ENCODE measurements at places on chromosomes 7 and 10.

DNA sequence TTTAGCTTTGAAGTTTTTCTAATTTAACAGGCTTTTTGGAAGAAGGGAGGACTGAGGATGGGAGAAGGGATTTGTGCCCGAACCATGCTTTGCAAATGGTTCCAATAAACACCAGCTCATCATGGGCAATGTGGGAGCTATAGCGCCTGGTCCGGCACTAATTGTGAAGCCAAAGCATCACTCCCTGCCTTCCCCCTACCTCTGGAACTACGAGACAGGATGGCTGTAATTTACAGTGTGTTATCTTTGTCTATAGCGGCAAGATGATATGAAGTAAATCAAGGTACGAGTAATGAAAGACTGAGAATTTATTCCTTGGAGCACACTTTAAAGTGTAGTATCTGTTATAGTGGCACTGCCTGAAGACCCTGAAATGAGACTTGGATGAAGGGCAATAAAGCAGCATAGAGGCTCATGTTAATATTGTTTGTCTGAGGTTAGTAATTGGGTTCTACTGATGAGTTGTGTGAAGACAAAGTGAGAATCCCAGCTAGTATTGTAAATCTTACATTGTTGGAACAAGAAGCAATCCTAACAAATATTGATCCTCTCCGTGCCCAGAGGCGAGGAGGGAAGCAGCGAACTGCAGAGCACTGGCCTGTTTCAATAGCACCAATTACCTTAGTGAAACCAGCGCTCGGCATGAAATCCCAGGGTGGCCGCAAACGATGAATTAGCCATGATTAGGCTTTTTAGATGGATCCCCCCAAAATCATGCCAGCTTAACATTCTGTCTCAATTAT is 507.1 kb downstream of the LRMDA start:
- ATAC-seq = no peak

DNA sequence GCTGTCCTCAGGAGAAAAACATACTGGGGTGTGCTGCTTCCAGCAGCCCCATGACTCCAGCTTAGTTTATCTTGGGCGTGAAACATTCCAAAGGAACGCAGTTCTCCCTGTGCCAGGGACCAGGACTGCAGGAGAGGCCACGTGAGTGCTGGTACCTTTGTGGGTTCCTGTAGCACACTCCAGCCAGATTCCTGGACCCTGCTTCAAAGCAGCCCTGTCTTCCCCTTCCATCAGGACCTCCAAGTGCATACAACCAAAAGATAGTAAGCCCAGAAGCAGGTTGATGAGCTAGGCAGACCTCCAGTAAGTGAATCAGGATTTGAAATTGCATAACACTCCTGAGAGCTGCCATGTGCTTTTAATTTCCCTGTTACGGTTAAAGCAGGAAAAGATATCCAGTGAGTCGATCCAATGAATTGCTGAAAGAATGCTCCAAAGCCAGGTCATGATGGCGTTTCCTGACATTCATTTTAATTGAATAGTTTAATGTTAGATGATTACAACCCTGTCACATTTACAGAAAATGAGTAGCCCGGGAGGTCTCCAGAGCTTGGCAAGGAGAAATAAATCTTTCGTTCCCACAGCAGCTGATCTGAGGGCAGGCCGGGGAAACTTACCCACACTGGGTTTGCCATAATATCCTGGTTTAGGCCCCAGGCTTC is 38.9 kb upstream of the CPXM2 start:
- no peak for ATAC-seq

GRCh38 chr7:156173748-156174353 is 361.6 kb upstream of the SHH start:
- no peak for ATAC-seq

GRCh38 chr7:98374285-98374680 is 26.6 kb downstream of the BAIAP2L1 start:
- no peak for ATAC-seq

DNA sequence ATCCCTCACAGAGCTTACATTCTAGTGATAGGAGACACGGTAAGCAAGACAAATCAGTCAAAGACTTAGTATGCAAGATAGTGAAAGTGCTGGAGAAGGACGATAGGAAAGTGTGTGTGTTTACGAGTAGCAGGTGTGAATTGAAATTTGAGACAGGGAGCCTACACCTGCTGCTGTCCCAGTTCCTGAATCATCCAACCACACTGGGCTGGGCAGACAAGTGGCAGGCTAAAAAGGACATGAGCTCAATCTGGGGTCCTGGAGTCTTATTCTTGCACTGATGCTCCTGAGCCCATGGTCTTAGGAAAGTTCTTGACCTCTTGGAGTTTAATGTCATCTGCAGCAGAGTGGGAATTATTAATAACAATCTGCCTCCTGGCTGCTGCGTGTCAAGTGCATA is 16.2 kb downstream of the RBP3 start:
- ATAC-seq = no peak

GRCh38 chr7:151825721-151826120 is 51.2 kb downstream of the PRKAG2 start:
- ATAC-seq = no peak

DNA sequence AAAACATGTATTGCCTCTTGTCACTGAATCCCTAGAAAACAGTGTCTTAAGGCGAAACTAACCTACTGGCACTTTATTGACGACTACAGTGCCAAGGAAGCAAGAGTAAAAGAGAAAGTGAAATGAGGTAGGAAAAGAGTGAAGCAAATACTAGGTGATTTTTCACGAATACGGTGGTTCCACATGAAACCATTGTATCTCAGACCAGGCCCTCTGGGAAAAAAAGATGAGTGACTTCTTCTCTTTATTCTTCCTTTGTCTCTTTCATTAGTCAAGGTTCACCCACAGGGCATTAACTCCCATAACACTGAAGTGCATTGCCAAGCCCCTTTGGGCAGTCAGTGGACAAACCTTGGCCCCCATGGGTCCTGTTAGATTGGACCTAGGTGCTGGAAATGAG is 16.2 kb upstream of the MACC1 start:
- no peak for ATAC-seq

- peak; percentile 91 for ATAC-seq
Measured at GRCh38 chr10:119686465-119687191, 35.4 kb downstream of the BAG3 start.

GRCh38 chr7:6403907-6404306 is 43.8 kb downstream of the DAGLB start:
- ATAC-seq = no peak

DNA sequence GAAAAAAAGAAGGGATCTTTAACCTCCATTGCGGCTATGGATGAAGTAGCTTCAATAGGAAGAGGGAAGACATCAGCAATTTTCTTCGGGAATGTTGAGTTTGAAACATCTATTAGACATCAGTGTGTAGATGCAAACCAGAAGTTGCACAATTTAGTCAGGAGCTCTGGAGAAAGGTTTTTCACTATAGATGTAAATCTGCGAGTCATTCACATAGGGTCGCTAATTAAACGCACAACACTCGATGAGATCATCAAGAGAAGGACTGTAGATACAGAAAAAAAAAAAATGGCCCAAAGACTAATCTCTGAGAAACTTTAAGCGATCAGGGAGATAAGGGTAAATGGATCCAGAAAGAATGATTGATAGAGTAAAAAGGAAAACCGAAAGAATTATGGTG is 61.7 kb upstream of the TES start:
- no peak for ATAC-seq

DNA sequence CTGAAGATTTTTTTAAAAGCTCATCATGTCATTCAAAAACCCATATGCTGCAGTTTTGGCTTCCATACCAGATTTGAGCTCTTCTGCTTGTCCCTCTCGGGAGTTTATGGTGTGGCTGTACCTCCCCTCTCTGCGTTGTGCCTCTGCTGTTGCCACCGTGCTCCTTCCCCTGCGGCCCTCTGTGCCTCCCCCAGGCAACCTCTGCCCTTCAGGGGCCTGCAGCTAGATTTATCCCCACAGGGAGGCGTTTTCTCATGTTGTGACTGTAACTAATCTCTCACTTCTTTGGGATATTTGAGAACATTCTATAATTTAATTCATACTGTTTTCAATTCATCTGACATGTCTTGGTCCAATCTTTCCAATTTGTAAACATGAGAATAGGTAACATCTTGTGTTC is 52.7 kb downstream of the TASOR2 start:
- no peak for ATAC-seq

GRCh38 chr10:89427629-89428028 is 13.3 kb downstream of the IFIT5 start:
- peak; percentile 79 for ATAC-seq

DNA sequence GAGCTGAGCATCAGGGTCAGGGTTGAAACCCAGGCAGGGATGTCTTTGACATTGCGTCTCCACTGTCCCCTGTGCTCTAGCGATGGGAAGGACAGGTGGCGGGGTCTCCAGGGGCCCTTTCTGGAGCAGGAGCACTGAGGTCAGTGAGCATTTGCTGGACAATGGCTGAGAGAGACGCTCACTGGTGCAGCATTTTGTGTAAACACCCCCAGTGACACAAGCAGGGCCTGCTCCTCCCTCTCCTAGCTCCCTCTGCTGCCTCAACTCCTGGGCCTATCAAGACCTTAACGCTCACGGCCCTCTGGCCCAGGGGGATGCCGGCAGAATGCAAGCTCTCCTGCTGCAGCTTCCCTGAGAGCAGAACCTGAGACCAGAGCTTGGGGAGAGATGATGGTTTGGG is 17.4 kb upstream of the INMT start:
- no peak for ATAC-seq

DNA sequence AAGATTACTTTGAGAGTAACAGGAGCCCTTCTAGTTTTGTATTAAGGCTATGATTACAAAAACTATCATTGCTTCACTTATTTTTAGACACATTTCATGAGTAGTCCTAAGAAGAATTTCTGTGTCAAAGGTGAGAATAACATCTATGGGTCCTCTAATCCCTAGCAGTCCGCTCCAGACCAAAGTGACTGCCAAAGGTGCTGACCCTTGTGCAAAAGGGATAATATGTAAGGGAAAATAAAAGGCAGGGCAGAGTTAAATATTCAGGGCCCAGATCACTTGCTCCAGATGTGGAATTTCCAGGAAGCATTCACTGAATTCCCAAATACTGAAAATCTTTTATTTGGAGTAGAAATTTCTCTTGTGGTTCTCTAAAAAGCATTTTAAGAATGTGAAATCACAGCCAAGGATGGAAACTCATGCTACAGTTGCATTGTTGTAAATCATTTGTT is 29.3 kb downstream of the RHOBTB1 start:
- peak; percentile 58 for ATAC-seq

DNA sequence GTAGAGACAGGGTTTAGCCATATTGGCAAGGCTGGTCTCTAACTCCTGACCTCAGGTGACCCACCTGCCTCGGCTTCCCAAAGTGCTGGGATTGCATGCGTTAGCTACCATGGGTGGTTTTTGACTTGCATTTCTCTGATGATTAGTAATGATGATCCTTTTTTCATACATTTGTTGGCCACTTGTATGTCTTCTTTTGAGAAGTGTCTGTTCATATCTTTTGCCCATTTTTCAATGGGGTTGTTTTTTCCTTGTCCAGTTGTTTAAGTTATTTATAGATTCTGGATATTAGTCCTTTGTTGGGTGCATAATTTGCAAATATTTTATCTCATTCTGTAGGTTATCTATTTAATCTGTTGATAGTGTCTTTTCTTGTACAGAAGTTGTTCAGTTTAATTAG is 4.3 kb upstream of the OR13A1 start:
- ATAC-seq = no peak

- no peak for ATAC-seq
Measured at GRCh38 chr7:91949221-91950009, 8.8 kb downstream of the AKAP9 start.

GRCh38 chr7:151398446-151399304 is 11.2 kb downstream of the WDR86 start:
- ATAC-seq = no peak

DNA sequence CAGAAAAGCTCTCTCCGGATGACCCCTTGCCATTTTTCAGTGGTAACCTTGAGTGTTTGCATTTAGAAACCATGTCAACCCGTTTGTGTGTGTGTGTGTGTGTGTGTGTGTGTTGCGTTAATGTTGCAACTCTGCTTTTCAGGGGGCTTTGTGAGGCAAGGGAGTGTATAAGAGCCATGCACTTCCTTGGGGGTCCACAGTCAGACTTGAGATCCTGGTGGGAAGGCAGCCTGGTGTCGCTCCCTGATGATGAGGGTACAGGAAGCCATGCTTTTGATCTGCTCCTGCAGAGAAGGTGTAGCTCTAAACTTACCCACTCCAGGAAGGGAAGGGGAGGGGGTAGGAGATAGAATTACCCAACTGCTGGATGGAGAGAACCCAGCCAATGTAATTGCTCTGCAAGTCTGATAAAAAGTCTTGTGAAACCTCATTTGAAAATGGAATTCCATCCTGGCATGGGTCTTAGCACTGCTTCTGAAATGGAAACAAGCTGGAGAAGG is 10.7 kb downstream of the GRK5 start:
- no peak for ATAC-seq

DNA sequence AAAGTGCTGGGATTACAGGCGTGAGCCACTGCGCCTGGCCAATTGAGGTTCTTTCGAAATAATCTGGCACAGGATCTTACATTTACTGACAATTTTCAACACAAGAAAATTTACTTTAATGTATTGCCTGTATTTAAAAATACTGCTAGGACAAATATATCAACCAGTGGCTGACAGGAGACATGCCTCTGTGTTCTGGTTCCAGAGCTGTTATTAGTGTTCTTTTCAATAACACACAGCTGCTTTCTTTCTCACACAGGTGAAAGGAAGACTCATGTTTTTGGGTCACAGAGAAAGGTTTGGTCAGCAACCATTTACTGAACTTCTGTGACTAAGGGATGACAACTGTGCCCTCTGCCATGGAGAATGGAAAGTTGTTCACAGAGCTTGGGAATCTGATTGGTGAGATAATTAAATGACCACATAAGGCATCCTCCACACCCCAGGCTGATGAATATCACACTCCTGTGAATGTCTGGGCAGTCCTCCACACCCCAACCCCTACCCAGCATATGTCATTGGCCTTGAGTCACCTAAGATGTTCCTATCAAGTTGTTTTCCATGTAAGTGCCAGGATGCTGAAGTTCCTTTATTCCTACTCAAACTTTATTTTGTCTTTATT is 180.1 kb downstream of the RAPGEF5 start:
- no peak for ATAC-seq

- no peak for ATAC-seq
Measured at GRCh38 chr7:121360564-121360963, 31.8 kb downstream of the WNT16 start.

DNA sequence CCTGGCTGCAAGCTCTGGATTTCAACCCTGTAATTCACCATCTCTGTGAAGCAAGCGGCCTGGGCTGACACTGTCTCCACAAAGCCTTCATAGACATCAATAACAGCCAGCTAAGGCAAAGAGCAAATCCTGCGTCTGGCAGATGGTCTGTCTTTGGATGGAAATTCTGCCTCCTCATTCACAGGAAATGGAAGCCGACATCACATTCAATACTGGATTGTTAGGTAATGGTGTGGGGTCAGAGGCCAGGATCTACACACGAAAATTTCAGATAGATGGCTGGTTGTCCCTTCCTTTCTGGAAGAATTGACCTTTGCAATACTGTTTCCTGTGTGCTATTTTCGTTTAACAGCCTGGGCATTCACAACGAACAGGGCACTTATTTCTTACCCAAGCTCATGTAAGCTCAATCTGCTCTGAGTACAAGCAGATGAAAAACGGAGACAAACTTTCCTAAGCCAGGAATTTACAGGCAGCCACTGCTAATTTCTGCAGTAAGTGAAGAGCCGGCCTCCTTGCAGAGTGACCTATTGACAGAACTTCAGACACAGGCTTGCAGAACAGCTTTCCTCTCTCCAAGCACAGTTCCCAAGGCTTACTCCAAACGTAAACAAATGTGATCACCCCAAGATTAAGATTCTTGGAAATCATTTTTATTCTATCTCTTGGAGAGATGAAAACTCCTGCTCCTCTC is 3.1 kb upstream of the ADAM12 start:
- no peak for ATAC-seq

- peak; percentile 75 for ATAC-seq
Measured at GRCh38 chr10:126935263-126935946, 30.2 kb downstream of the DOCK1 start.
